ENCODE measurements at places on chromosomes 2 and 18. TPM values are rescaled to one million over a fixed set of nuclear protein-coding genes. Genes with fewer than 3 reads are reported as not detected.

GRCh38 chr2:233460726-233461441 is 105.7 kb downstream of the USP40 start:
- DNase-seq: no peak

The ITGAV gene
- 42.4 TPM for total RNA-seq

DNA sequence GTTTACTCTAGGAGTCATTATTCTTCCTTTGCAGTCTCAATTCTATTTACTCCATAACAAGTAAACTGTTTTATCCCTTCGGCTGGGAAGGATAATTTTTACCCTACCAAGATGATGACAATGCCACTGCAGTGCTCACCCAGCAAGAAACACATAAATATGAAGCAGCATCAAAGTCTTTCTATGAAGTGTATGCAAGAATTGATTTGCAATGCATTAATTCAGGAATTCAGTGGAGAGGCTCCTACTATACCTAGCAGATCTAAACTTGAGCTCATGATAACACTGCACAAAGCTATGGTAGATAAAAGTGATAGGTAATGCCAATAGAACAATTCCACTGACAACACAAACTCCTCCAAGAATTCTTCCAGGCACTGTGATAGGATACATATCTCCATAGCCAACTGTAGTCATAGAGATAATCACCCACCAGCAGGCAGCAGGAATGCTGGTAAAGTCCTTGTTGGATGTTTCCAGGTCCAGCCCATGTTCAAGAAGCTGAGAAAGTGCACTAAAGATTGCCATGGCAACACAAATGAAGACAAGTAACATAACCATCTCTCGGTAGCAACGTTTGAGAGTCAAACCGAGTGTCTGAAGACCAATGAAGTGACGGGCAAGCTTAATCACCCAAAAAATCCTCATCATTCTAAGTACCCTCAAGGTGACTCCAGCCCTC is 49.9 kb downstream of the KCNG3 start:
- no peak for DNase-seq

DNA sequence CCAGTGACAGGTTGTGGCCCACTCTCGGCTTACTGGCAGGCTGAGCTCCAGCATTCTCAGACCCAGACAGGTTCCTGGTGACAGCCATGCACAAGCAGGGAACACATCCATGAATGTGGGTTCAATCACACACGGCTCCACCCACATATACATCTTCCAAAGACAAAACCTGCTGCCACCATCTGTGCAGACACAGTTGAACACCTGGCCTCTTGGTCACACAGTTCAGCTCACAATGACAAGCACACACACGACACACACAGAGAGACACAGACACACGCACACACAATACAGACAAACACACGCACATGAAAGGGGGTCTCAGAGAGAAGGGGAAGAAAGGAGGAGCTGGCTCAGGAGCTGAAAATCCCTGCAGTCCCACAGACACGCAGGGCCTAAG is 32.1 kb upstream of the PTMA start:
- DNase-seq: no peak

The PLB1 gene
- 0.20 TPM for total RNA-seq

The PLGLB1 gene
- 0.54 TPM for total RNA-seq

The SCN2A gene
- 1.1 TPM for total RNA-seq

- no peak for DNase-seq
These were observed 359.9 kb upstream of the ZC3H15 start for GRCh38 chr2:186126181-186126580.

The FABP1 gene
- total RNA-seq: not detected

The GAD1 gene
- total RNA-seq: 0.34 TPM

The GGCX gene
- total RNA-seq: 33.8 TPM

The SLC11A1 gene
- 0.43 TPM for total RNA-seq

DNA sequence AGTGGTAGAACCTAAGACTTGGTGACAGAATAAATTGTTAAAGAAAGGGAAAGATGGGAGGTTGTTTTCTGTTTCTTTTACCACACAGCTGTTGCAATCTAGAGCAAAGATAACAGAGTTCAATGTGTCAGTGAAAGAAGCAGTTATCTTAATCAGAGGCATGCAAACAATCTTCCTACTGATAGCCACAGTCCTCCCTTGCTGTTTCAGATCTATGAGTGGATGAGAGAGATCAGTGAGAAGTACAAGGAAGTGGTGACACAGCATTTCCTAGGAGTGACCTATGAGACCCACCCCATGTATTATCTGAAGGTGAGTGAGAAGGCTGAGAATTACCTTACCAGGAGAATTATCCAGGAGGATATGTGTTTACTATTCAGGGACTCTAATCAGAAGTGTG is 15.9 kb downstream of the CPO start:
- no peak for DNase-seq

The SCTR gene
- not detected for total RNA-seq

GRCh38 chr2:211351987-211352386 is 795.6 kb downstream of the CPS1 start:
- no peak for DNase-seq

- no peak for DNase-seq
These were observed 2.4 kb downstream of the DGKD start for GRCh38 chr2:233356546-233357308.

DNA sequence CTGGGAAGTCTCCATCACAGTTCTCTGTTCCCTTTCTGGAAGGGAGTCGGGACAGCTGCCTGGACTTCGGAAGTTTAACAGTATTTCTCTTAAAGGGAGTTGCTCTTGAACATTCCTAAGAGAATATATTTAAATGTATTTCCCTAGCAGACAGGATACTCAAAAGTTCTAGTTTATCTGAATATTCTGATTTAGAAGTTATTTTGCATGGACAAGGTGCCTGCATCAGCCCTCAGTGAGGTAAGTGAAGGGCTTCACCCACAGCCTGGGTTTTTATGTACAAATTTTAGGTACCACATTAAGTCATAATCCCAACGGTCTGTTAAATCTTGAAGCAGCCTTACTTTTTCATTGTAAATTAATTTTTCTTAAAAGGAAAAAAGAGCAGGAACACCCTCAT is 65.1 kb upstream of the REV1 start:
- no peak for DNase-seq

The SERPINB13 gene
- not detected for total RNA-seq
